ENCODE measurements at places on chromosomes 1 and 21.

GRCh38 chr1:43614211-43614610 lies 35.7 kb upstream of the KDM4A start:
- DNase-seq: no peak

DNA sequence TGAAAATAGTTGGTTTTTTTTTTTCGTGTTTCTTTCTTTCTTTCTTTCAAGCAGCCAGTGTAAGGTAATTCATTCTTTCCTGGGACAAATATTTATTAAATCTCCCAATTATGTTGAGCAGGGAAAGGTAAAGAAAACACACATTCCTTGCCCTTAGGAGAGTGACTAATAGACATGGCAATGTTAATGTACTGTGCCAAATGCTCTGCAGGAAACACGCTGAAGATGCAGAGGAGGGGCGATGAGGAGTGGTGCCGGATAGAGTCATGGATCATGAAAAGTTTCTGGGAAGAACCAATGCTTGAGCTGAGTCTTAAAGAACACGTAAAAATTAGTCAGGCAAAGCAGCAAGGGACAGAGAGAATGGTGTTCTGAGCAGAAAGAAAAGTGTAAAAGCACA lies 199.2 kb downstream of the DNM3 start:
- peak; percentile 50 for DNase-seq

DNA sequence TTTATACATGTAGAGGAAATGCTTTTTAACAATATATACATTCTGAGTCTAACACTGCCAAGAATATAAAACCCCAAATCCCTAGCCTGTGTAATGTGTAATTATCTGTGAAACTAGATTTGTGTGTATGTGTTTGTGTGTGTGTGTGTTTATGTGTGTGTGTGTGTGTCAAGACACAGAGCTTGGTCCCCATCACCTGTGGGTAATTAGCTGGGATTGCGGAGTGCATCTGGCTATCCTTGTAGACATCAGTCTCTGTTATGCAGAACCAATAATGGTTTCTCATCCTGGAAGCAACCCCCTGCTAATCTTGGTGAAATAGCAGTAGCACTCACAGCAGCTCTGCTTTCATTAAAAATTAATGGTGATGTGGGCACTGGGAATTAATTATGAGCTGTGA lies 26.3 kb upstream of the ST6GALNAC3 start:
- no peak for DNase-seq

DNA sequence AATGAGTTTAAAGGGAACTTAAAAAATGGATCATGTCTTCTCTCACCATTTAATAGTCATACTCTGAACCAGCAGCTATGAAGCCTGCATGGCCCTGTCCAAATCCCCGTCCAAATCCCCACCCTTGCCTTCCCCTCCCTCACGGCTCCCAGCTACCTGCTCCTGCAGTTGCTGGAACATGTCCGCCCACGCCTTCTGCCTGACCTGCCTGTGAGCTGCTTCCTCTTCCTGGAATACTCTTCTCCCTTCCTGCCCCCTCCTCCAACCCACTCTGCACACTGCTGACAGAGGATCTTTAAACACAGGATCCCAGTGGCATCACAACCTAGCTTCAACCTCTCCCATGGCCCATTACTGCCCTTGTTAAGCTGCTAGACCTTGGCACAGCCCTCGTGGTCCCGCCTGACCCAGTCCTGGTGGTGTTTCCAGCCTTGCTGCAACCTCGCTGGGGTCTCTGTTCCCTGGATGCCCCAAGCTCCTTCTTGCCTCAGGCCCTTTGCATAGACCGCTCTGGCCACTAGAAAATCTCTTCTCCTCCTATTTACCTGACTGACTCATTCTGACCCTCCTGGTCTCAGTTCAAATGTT lies 118.3 kb downstream of the PTPRU start:
- DNase-seq: no peak

- peak; percentile 93 for DNase-seq
These were observed 92.5 kb upstream of the RUNX3 start for GRCh38 chr1:25022361-25023189.

DNA sequence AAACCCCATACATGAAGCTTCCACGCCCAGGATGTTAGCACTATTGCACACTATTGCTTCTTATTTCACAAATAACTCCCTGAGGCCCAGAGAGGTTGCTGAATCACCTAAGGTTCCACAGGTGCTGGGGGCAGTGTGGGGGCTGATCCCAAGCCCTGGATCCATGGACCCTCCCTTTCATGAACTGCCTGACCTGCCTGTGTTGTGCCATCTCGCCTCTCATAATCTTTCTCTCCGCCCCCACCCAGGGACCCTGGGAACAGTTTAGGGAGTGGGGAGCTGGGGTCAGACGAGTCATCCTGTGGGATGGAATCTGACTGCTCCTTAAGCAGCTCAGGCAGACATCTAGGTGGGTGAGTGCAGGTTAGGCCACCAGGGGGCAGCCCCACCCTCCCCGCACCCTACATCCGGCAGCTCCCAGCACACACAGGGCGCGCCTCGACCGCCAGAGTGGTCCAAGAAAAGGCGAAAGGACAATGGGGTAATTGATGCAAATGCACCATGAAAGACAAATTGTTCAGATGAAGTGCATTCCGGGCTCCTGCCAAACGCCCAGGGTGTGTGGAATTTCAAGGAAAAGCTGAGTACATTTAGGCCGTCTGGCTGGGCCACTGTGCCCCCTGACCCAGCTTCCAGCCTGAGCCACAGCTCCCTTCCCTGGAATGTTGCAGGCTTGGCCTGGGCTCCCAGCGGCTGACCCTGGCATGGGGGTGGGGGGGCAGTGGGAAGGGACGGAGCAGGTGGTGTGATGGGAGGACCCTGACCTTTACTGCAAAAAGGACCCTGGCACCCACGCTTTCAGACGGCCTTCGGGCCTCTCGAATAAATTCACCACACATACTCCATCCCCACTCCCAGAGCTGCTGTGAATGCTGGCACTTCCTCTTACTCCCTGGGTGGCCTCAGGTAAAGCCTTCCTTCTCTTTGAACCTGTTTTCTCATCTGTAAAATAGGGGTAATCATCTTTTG lies 20.8 kb downstream of the PHLDA3 start:
- DNase-seq: peak; percentile 71

DNA sequence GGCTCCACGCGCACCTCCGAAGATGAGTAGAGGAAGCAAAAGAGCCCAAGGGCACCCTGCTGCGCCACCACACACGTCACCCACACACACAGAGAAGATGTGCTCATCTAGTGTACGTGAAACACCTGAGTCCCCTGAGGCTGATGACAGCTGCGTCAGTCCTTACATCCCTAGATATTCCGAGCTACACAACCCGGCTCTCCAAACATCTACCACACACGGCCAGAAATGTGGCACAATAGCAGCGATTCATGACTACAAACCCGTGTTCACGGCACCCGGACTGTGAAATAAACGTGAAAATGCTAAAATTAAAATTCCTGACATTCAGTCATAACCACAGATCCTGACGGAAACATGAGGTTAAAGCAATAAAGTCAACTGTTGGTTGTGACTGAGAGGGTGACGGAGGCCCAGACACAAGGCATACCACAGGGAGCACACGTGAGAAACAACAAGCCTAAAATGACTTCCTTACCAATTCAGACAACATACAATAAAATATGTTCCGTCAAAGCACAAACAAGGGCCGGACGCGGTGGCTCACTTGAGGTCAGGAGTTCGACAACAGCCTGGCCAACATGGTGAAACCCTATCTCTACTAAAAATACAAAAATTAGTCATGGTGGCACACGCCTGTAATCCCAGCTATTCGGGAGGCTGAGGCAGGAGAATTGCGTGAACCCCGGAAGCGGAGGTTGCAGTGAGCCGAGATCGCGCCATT lies 7.3 kb downstream of the SSU72 start:
- DNase-seq: no peak

DNA sequence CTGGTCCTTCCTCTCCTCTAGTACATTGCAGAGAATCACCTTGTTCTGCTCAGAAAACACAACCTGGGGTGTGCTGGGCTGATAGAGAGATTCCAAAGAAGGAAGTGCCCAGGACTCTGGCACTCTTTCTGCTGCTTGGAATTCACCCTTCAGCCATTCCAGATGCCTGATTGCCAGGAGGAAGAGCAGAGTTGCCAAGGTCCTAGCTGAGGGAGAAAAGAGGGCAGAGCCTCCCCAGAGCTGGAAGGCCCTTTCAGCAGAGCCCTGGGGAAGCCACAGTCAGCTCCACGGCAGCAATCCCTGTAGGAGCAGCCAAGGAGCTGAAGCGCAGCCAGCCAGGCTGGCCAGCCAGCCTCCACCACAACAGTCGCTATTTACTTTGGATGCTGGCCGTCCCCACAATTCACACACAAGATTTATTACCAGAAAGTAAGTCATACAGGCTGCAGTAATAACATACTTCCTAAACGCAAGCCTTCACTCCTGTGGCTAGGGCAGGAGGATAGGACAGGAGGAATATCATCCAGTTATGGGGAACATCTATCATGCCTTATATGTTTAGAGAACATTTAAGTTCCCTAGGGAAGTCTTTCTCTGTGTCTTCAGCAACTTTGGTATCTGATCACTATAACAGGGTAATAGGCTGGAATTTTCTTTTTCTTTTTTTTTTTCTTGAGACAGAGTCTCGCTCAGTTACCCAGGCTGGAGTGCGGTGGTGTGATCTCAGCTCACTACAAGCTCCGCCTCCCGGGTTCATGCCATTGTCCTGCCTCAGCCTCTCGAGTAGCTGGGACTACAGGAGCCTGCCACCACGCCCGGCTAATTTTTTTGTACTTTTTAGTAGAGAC lies 36.6 kb upstream of the SLC44A3 start:
- peak; percentile 99 for DNase-seq

DNA sequence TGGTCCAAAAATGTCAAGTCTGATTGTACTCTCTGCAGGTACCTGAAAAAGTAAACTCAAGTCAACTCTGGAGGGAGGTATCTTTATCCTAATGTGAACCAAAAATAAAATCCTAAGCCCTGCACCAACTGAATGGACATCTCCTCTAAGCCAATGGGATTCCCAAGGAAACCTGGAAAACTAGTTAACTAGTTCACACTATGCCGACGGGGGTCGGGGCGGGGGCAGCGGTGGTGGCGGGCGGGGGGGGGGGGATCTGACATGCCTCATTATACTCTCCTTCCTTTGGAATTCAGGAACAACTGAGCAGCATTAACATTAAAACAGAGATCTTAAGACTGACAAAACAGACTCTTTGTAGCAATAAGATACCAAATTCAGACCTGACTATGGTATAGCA lies 452.6 kb upstream of the CAMK1G start:
- no peak for DNase-seq

- no peak for DNase-seq
These were observed 201.2 kb downstream of the KCTD3 start for GRCh38 chr1:215768303-215768702.

DNA sequence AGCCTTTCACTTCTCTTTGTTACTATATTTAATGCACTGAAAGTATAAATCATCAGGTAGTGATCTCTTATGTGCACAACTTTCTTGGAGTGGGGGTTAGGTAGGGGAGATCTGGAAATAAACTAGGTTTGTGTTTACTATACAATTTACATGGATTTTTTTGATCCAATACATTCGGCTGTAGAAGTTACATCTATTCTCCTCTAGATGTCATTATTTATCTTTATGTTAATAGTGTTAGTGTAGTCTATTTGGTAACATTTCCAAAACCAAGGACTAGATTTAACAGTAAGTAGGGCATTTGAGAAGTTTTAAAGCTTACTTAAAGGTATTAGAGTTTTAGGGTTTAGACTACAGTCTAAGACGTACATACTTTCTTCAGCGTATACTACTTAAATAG lies 5.4 kb downstream of the VPS45 start:
- DNase-seq: peak; percentile 24

DNA sequence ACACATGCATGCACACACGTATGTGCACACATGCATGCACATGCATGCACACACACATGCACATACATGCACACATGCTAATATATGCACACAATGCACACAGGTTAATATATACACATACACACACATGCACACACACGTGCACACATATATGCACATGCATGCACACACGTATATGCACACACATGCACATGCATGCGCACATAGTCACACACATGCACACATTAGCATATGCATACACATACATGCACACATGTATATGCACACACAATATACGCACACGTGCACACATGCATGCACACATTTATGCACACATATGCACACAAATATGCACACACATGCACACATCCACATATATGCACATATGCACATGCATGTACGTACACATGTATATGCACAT lies 506.8 kb downstream of the MATN1 start:
- DNase-seq: no peak

DNA sequence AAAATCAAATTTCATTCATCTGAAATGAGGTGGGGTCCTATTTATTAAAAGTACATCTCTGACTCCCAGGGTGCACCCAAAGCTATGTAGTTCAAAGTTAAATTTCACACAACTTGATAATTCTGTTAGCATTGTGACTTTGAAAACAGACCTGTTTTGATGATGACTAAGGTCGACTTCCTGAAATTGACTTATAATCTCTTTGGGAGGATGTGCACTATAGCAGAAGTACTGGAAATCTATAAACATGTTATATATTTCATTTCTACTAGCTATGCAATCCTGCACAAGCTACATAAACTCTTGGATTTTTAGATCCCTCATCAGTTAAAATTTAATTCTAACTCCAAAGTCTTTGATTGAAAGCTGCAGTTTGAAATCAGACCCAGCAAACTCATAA lies 507.6 kb downstream of the NEGR1 start:
- no peak for DNase-seq

DNA sequence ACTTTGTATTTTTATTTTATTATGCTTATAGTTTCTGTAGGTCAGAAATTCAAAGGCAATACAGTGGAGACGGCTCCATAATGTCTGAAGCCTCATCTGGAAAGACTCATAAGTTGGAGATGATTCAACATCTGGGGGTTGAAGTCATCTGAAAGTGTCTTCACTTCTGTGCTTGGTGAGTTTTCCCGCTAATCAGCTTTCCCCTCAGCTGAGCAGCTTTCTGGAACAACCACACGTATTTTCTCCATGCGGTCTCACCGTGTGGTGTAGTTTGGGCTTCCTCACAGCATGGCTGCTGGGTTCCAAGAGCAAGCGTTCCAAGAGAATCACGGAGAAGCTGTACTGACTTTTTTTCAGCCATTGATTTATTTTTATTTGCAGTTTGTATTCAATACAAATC lies 7.6 kb upstream of the DDI2 start:
- DNase-seq: peak; percentile 18

All from fibroblast of skin of abdomen (primary cell).